Stimulated activated CD8-positive, alpha-beta memory T cell treated with anti-CD3 and anti-CD28 coated beads, Interleukin-4, amount 100 ng/mL, for 48 hours (primary cell): ENCODE measurements at places on chromosomes 1 and 21.

DNA sequence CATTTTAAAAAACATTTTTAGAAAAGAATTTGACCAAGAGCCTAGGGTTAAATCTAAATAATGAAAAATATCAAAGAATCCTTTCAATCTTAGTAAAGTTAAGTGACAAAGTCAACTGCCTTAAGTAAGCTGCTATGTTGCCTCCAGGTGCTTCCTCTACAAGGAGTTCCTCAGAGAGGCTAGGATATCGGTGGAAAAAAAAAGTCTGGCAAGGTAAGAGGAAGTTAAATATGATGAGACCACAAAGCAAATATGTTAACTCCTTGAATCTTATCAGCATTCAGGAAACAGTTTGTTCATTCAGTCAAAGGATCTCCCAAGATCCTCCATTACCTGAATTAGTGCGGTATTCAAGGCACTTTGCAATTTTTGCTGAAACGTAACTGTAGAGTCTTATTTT, 563.5 kb downstream of the PTPRC start:
- no peak for DNase-seq

DNA sequence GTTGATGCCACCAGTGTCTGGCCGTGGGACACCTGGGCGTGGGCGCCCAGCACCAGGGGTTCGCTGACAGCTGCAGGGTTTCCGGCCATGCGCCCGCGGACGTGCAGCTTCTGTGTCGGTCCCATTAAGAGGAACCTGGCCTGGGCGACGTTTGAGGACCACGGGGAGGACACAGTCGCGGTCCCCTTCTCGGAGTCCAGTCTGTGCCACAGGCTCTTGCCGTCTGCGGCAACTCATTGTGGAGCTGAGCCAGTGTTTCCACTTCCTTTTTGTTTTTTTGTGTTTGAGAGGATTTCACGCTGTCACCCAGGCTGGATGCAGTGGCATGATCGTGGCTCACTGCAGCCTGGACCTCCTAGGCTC, 1.6 kb upstream of the C1orf159 start:
- no peak for DNase-seq

GRCh38 chr1:197312163-197312562, 44.1 kb downstream of the CRB1 start:
- DNase-seq: no peak

DNA sequence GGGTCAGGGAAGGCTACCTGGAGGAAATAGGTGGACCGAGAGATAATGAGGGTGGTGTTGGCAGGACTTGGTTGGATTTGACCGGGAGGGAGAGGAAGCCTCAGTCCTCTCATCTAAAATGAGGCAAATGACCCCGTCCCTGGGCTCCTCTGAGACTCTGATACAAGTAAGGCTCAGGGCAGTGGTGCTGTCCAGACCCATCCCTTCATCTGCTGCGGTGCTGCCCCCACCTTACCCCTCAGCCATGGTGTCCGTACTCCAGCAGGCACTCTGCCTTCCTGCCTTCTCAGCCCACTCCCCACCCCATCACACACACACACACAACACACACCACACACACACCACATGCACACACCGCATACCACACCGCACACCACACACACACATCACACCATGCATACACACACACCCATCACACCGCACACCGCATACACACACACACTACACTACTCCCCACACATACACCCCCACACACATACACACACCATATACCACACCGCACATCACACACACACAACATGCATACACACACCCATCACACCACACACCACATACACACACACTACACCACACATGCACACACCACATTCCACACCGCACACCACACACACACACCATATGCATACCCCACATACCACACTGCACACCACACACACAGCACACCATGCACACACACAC, 29.4 kb upstream of the SLC26A9 start:
- DNase-seq: no peak

GRCh38 chr1:89697383-89697782, 64.5 kb downstream of the LRRC8C start:
- no peak for DNase-seq

- no peak for DNase-seq
Measured at GRCh38 chr1:225770561-225771248, 6.9 kb upstream of the SRP9 start.
